ENCODE measurements at places on chromosomes 7 and 10.

- no peak for DNase-seq
Measured at GRCh38 chr10:124305131-124305530, 113.6 kb downstream of the OAT start.

- no peak for DNase-seq
Measured at GRCh38 chr7:27316311-27316710, 73.7 kb downstream of the EVX1 start.

DNA sequence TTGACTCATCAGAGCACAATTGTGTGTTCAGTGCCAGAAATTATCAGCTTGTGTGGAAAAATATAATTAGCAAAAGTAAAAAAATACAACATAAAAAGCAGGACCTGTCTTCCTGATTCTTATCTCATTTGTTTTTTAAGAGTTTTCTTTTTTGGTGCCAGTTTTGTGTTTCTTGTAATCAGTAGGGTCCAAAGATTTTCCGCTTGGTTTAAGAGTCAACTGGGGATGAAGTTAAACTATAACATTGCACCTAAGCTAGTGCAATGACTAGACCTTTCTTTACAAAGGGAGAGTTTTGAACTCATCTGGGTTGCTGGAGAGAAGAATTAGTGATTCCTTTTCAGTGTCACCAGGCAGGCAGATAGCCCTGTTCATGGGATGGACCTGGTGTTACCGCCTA is 113.4 kb downstream of the PLPP4 start:
- DNase-seq: no peak

DNA sequence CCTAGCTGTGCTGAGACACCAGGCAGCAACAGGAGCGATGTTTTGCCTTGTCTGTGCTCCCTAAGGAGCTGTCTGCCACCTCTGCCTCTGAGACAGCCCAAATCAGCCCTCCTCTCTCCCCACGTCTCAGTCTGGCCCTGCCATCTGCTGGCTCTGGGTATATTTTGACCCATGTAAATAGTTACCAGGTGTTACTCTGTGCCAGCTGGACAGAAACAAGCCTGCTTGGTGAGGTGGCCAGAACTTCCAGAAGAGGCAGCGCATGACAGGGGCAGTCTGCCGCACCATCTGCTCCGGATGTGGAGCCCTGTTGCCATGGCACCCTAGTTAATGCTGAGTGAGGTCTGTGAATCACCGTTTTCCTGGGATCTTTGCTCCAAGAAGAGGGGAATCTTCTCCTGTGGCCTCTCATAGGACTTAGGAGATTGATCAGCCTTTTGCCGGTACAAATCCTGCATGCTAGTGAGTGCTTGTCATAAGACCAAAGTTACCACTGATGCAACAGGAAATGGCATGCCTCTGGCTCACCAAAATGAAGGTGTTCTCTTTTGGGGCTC is 31.8 kb downstream of the GSTO2 start:
- DNase-seq: no peak

DNA sequence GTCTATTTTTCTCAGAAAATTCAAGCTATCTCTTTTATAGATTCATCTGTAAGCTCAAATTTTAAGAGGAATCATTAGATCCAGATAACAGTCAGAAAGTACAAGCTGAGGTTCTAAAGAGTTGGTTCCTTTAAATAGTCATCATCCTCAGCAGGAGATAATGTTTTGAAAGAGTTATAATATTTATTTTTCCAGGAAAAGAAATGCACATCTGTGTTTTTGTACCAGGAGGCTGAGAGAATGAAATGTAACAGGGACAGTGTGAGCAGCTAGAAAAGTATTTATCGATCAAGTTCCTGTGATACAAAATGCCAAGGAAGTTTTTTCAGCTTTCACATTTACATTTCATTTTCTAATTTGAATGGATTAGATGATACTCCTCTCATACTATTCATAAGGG is 120.2 kb upstream of the LRRTM3 start:
- DNase-seq: no peak

- no peak for DNase-seq
Measured at GRCh38 chr7:31883761-31884164, 186.4 kb downstream of the PDE1C start.

- DNase-seq: no peak
Measured at GRCh38 chr7:127034186-127034806, 218.4 kb downstream of the GRM8 start.

GRCh38 chr7:42250411-42250810 is 13.4 kb upstream of the GLI3 start:
- DNase-seq: no peak

DNA sequence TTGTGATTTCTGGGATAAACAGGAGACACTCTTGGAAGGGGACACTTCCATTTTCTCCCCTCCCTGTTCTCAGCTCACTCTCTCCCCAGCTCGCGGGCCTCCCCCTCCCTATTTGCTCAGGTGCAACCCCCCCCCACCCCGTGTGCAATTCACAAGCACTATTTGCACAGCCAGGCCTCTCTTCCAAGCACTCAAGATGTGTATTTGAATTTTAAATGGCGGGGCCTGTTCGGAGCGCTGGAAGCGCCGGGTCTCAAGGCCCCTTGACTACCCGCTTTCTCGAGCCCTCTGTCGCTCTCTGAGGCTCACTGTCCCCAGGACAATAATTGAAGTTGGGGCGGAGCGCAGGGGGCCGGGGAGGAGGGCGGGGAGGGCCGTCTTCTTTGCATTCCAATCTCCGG is 7.8 kb downstream of the SHH start:
- DNase-seq: no peak

- DNase-seq: no peak
Measured at GRCh38 chr10:124824507-124824906, 22.9 kb downstream of the ABRAXAS2 start.

DNA sequence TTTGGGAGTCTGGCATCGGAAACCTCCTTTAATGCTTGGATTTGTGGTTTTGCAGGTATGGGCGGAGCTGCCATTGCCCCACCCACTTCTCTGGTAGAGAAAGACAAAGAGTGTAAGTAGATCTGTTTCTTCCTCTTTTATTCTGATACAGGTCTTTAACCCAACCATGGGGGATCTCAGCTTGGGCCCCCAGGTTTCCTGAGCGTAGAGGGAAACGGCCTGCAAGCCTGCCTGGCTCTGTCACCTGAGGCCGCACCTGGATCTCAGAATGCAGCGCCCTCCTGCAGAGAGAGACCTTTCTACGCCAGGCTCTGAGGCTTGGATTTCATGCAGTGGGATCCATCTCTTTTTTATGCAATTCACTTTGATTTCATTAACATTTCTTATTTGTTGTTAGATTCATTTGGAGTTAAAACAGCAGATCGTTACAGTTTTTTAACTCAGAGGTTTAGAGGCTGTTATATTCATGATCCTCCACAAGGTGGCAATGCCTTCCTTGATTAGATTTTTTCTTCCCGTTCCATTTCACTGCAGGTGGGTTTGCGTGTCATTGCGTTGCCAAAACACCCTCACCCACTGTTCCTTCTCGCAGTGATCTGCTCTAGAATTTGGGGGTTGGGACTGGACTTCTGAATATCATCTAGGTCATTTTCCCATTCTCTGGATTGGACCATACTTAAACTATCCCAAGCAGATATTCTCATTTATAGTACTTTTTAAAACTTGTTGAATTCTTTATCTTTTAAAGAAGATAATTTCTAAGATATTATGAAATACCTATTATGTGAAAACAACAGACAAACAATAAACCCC is 20.0 kb downstream of the RBM17 start:
- no peak for DNase-seq

DNA sequence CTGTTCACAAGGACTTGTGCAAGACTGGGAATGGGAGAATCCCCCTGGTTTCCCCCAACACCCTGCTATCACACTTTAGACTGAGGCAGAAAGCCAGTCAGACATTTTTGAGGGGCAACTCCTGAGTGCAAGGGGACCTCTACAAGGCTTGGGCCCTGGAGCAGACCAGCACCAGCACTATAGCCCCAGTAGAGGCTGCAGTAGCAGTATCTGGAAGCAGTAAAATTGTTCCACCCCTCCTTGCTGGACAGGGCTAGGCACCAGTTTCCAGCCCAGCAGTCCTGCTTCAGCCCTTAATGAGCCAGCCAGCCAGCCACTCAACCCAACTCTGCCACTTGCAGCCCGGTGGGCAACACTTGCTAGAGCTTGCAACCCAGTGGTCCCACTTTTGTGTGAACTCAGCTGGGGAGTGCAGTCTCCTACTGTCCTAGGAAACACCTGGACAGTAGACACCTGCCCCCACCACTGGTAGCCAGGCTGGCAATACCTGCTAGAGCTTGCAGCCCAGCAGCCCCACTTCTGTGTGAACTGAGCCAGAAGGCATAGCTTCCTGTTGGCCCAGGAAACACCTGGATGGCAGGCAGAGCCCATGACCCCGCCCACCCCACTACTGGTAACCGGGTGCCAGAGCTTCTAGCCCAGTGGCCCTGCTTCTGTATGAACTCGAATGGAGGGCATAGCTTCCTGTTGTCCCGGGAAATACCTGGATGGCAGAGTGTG is 65.0 kb downstream of the FBXL13 start:
- DNase-seq: no peak

- no peak for DNase-seq
Measured at GRCh38 chr7:151873402-151873965, 3.4 kb downstream of the PRKAG2 start.

- DNase-seq: no peak
Measured at GRCh38 chr10:50394832-50395231, 143.5 kb upstream of the ASAH2 start.

- DNase-seq: no peak
Measured at GRCh38 chr7:127150543-127150942, 102.2 kb downstream of the GRM8 start.

DNA sequence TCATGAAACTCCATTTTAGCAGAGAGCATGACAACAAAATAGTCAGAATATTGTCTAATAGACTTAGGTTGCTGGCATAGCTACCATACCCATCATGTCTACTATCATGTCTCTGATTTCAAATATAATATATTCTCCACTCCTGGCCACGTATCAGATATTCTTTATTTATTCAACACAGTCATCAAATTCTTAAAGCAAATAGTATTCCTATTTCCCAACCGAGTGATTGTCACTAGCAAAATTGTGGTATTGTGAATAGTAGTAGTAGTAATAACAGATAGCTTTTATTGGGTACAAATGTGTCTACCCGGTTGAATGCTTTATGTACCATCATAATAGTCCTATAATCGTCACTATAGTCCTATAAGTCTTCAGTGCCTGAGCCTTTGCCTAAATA is 918.6 kb downstream of the KCNMA1 start:
- no peak for DNase-seq

- no peak for DNase-seq
Measured at GRCh38 chr10:73759512-73760115, 15.4 kb downstream of the SEC24C start.

GRCh38 chr7:73758581-73759138 is 11.4 kb downstream of the CLDN3 start:
- no peak for DNase-seq

GRCh38 chr7:71497256-71497946 is 365.5 kb downstream of the GALNT17 start:
- DNase-seq: no peak

DNA sequence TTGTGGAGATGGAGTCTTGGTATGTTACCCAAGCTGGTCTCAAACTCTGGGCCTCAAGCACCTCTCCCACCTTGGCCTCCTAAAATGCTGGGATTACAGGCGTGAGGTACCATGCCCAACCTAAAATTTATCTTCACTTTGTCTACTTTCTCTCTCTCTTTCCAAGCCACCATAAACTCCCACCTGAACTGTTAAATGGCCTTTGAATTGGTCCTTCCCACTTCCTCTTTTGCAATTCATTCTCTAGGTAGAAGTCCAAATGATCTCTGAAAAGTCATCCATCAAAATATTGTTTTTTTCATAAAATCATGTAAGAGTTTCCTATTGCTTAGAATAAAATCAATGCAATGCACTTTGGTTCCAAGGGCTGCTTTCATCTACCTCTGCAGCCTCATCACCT is 90.1 kb upstream of the CELF2 start:
- DNase-seq: no peak

GRCh38 chr7:69622014-69622835 is 23.9 kb downstream of the AUTS2 start:
- no peak for DNase-seq

DNA sequence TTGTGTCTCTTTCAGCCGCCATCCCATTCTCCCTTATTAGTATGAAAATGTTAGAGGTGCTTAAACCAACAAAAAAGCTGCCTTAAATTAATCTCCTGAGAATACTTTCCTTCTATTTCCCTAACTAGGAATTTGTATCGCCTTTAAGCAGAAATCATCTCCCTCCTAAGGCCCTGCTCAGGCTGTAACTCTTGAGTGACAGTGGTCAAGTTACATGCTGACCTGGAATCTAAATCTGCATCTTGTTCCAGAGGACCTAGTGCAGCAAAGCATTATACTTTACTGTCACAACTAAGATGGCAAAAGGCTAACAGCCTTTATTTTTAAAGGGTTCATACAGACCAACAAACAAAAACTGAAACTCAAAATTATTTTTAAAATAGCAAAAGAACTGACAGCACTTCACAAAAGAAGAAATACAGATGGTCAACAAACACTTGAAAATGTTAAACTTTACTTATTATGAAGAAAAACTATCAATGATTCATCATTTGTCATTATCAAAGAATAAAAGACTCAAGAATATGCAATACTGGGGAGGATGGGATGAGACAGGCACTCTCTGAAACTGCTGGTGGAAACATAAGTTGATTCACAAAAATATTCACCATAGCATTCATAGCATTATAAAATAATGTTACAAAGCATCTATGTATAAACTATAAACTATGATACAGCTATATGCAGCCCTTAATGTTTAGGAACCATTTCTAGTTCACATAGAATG is 11.0 kb downstream of the CYREN start:
- no peak for DNase-seq

DNA sequence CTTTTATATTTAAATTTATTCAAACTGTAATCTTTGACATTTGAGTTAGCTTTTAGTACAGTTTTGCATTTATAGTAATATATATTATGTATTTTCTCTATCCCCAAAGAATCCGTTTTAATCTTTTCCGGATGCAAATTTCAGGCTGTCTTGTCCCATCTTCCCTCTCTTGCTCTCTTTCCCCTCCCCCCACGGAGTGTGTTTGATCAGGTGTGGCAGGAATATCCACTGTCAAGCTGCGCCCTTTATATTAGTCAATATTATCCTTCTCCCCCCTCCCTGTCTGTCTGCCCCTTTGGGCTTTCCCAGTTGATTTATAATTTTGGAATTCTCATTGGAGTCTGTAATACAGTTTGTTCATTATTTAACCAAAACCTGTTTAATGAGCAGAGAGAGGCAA is 19.0 kb downstream of the GBF1 start:
- no peak for DNase-seq

- DNase-seq: no peak
Measured at GRCh38 chr10:106355450-106355849, 809.1 kb downstream of the SORCS1 start.

DNA sequence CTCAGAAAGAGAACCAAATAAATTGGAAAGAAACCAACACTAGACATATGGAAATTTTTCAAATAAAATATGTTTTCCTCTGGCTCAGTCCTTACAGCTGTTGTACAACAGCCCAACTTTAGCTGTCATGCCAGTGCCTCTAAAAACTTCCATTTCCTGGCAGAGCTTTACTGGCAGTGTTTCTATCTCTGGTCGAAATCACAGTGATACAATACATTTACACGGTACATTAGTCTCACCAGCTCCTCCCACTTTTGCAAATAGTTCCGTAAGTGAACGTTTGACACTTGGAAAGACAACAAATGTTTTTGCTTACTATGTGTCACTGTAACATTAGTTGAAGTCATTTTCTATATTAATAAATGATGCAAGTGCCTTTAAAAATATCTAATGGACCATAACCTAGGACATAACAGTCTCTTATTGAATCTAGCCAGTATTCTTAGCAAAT is 29.8 kb downstream of the BCAP29 start:
- no peak for DNase-seq

- DNase-seq: no peak
Measured at GRCh38 chr7:107043491-107043890, 1.0 kb upstream of the PRKAR2B start.

GRCh38 chr7:148615085-148615730 is 24.6 kb downstream of the C7orf33 start:
- no peak for DNase-seq

All from stimulated activated CD4-positive, alpha-beta T cell treated with anti-CD3 and anti-CD28 coated beads, Interleukin-12 subunit alpha, Interleukin-12 subunit beta, amount 100 ng/mL, for 24 hours (primary cell).